IPS-NIHi11 (cell line): ENCODE measurements at places on chromosomes 5 and 9.

- no peak for DNase-seq
These were observed 56.9 kb upstream of the STXBP1 start for GRCh38 chr9:127554966-127555839.

GRCh38 chr5:65307088-65307487 lies 174.6 kb downstream of the ADAMTS6 start:
- DNase-seq = no peak

- DNase-seq = no peak
These were observed 46.9 kb downstream of the JAKMIP2 start for GRCh38 chr5:147735621-147736125.

DNA sequence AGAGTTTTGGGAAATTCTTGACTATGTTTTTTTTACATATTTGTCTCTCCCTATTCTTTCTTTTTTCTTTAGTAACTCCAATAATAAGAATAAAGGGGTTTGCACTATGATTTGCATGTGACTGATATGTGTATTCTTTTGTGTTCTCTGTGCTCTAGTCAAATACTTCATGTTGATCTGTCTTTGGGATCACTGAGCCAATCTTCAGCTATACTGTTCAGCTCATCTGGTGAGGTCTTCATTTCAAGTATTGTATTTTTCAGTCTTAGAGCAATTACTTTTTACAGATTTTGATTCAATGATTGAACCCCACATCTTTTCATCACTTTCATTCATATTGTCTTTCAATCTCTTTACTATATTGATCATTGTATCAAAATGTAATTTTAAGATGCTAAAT lies 58.1 kb upstream of the TAF11L2 start:
- DNase-seq = no peak

DNA sequence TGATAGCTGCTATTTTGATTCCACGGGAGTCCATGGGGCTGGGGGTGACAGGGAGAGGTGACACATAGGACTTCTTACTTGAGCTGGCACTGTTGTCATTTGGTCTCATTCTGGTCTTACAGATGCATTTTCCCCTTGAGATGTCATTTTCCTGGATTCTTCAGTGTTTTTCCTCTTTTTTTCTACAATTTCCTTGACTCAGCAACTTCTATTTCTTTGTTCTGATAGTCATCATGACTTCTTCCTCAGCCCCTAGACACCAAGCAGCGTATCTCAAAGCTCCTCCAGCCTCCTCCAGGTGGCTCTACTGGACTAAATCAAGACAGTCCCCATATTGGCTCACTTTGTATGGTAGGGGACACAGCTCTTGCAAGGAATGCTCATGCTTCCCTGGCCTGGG lies 16.5 kb downstream of the LVRN start:
- no peak for DNase-seq

- no peak for DNase-seq
These were observed 179.7 kb upstream of the HAPLN1 start for GRCh38 chr5:83900306-83900705.

GRCh38 chr5:178309271-178310013 lies 76.8 kb upstream of the PHYKPL start:
- no peak for DNase-seq

GRCh38 chr5:38534156-38534453 lies 22.3 kb downstream of the LIFR start:
- DNase-seq = no peak
